Activated T-cell treated with anti-CD3 and anti-CD28 coated beads, Interleukin-2, amount 50 U/mL, for 72 hours (primary cell): ENCODE measurements at places on chromosomes 6 and 20. TPM values are rescaled to one million over a fixed set of nuclear protein-coding genes. Genes with fewer than 3 reads are reported as not detected.

DNA sequence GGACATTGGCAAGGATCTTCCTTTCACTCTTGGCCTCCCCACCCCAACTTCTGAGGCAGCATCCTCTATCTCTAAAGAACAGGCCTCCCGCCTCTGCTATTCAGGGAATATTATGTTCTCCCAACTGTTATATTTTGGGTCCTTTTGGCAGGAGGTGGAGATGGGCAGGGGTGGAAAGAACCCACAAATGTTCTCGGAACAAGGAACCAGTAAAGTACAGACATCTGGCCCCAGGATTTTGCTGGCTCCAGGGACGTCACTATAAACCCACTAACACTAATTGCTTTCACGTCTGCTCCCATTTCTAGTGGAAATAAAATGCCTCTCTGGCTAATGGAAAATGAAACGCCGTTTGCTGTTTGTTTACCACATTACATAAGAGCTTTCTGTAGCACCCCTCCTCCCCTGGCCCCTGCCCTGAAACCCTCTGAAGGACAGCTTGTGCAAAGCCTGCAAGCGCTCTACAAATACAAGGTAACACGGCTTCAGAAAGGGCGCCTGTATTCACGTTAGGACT lies 77.7 kb upstream of the TBC1D7 start:
- no peaks in the 10 kb centered on the region for H3K27me3 ChIP-seq
- H3K4me3 ChIP-seq: no peak overlapping the region
- no peaks in the 10 kb centered on the region for H3K36me3 ChIP-seq
- peaks cover 4% of the 10 kb centered on the region for H3K4me1 ChIP-seq

The LY6G6C gene
- total RNA-seq: 0.67 TPM

The ADGB gene
- total RNA-seq: not detected

DNA sequence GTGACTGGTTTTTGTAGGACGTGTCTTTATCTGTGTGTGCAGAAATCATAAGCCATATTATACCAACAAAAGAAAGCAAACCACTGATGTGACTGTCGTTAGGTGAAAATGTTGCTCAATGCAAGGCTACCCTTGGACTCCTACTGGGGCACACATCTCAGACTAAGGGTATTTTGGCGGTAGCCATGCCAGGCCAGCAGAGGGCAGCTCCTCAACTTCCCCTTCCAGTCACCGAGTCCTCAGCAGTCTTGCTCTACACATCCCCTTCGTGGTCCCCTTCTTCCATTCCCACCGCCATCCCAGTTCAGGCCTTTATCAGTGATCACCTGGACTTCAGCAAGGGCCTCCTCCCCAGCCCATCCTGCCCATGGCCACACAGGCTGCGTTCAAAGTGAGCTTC lies 113.7 kb upstream of the GGTLC1 start:
- H3K4me3 ChIP-seq: peak overlapping the region; percentile 17
- peak; percentile 32 for DNase-seq
- H3K27ac ChIP-seq: no peak overlapping the region
- peaks cover 1% of the 10 kb centered on the region for H3K27me3 ChIP-seq

DNA sequence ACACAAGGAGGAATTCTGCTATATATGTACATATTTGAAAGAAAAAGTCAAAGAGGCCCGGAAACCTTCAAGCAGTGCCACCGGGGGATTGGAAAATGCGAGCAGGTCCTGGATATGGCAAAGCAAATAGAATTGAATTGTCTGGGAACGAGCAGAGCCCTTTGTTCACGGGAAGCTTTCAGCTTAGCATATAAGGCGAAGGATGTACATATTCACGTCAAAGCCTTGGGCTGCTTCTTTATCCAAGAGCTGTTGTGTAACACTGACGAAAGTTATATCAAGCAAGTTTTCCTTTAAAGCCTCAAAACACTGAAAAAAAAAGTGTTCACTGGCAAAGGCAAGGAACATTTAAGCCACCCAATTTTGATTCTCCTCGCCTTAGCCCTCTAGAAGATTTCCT lies 171.0 kb downstream of the GPX5 start:
- H3K27me3 ChIP-seq: peaks cover 99% of the 10 kb centered on the region
- no peak overlapping the region for H3K27ac ChIP-seq
- H3K4me3 ChIP-seq: peak overlapping the region; percentile 70
- no peak for DNase-seq

DNA sequence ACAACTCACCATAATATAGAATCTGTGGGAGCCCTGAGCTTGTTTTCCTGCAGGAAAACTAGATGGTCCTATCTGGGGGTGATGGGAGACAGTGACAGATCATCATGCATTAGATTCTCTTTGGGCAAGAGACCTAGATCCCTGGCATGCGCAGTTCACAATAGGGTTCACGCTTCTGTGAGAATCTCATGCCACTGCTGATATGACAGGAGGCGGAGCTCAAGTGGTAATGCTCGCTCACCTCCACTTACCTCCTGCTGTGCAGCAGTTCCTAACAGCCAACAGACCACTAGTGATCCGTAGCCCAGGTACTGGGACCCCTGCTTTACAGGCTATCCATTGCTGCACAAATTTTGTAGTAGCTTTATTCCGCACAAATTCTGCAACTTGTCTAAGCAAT lies 84.5 kb downstream of the HIVEP2 start:
- no peak overlapping the region for H3K27ac ChIP-seq
- peaks cover 11% of the 10 kb centered on the region for H3K36me3 ChIP-seq
- H3K4me1 ChIP-seq: peaks cover 77% of the 10 kb centered on the region
- peak overlapping the region; percentile 11 for H3K4me3 ChIP-seq
- no peaks in the 10 kb centered on the region for H3K27me3 ChIP-seq

- no peak overlapping the region for H3K27ac ChIP-seq
- H3K4me1 ChIP-seq: no peaks in the 10 kb centered on the region
Observed at GRCh38 chr6:39961178-39961577, 26.9 kb upstream of the MOCS1 start.

DNA sequence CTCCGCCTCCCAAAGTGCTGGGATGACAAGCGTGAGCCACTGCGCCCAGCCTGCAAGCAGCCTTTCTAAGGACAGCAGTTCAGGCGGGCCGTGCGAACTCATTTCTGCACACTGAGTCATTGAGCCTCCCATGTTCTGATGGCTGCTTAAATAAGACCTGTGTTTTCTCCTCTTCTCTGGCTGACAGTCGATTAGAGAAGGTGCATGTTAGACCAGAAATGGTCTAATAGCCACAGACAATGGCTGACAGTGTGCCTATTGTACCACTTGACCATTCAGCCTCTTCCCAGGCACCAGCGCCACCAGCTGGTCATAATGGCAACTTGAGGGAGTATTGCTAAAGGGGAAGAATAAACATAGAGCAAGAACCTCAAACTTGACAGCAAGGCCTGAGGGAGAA lies 6.2 kb downstream of the CST11 start:
- DNase-seq: peak; percentile 50
- H3K27me3 ChIP-seq: peaks cover 8% of the 10 kb centered on the region

GRCh38 chr6:111220383-111221031 lies 133.2 kb downstream of the SLC16A10 start:
- no peak for DNase-seq
- no peaks in the 10 kb centered on the region for H3K27me3 ChIP-seq
- no peaks in the 10 kb centered on the region for H3K36me3 ChIP-seq
- H3K4me3 ChIP-seq: no peak overlapping the region
- no peak overlapping the region for H3K27ac ChIP-seq

GRCh38 chr20:63701329-63702035 lies 5.0 kb downstream of the TNFRSF6B start:
- DNase-seq: no peak
- H3K36me3 ChIP-seq: peaks cover 1% of the 10 kb centered on the region
- no peak overlapping the region for H3K4me3 ChIP-seq
- no peaks in the 10 kb centered on the region for H3K27me3 ChIP-seq
- H3K27ac ChIP-seq: peak overlapping the region; percentile 57
- peaks cover 12% of the 10 kb centered on the region for H3K4me1 ChIP-seq

- H3K27ac ChIP-seq: no peak overlapping the region
- no peak for DNase-seq
- H3K36me3 ChIP-seq: peaks cover 3% of the 10 kb centered on the region
- H3K4me3 ChIP-seq: no peak overlapping the region
- H3K4me1 ChIP-seq: peaks cover 9% of the 10 kb centered on the region
Observed at GRCh38 chr6:44657206-44657819, 269.8 kb downstream of the CDC5L start.

GRCh38 chr6:108665495-108666196 lies 104.9 kb downstream of the FOXO3 start:
- H3K27me3 ChIP-seq: no peaks in the 10 kb centered on the region
- peaks cover 4% of the 10 kb centered on the region for H3K36me3 ChIP-seq
- DNase-seq: peak; percentile 14
- H3K4me1 ChIP-seq: peaks cover 50% of the 10 kb centered on the region
- peak overlapping the region; percentile 44 for H3K27ac ChIP-seq

- DNase-seq: no peak
- no peaks in the 10 kb centered on the region for H3K27me3 ChIP-seq
- H3K36me3 ChIP-seq: no peaks in the 10 kb centered on the region
- H3K4me3 ChIP-seq: no peak overlapping the region
- no peak overlapping the region for H3K27ac ChIP-seq
Observed at GRCh38 chr6:136015531-136015930, 164.0 kb downstream of the PDE7B start.

DNA sequence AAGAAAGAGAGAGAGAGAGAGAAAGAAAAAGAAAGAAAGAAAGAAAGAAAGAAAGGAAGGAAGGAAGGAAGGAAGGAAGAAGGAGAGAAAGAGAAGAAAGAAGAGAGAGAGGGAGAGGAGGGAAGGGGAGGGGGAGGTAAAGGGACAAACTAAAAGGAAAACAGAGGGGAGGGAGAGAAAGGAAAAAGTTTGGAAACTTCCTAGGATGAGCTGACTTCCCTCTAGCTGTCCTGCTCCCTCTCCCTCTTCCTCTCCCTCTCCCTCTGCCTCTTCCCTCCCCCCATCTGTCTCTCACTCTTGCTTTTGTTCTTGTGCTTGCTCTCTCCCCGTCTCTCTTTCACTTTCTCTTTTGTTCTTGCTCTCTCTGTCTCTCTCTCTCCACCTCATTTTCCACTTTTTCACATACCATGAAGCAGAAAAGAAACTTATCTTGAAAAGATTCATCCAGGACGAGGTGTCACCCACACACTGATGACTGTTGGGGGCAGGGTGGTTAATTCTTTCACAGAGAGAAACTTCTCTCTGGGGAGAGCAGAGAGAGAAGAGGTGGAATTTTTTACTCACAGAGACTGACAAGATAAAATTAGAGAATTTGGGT lies 56.4 kb upstream of the DUSP22 start:
- peak; percentile 73 for DNase-seq
- no peaks in the 10 kb centered on the region for H3K27me3 ChIP-seq
- H3K4me1 ChIP-seq: peaks cover 53% of the 10 kb centered on the region
- peak overlapping the region; percentile 92 for H3K27ac ChIP-seq
- H3K36me3 ChIP-seq: no peaks in the 10 kb centered on the region

DNA sequence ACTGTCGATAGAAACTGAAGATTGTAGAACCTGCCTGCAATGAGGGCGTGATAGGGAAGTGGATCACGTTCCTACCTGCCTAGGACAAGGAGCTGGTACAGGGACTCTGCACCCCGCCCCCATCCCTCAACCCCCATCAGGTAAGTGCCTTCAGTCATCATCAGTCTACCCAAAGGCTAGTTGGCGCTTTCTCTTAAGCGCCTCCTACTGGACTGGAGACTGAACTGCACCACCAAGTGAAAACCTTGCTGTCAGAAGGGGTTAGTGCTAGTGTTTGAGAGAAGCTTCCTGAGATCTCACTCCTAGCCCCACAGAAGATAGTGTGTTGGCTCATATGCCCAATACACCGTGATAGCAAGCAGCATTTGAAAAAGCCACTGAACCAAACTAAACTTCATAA lies 706.5 kb upstream of the MAN1A1 start:
- no peak overlapping the region for H3K27ac ChIP-seq
- H3K27me3 ChIP-seq: no peaks in the 10 kb centered on the region
- H3K4me1 ChIP-seq: no peaks in the 10 kb centered on the region
- DNase-seq: no peak
- H3K36me3 ChIP-seq: no peaks in the 10 kb centered on the region

- H3K27ac ChIP-seq: no peak overlapping the region
- peaks cover 18% of the 10 kb centered on the region for H3K27me3 ChIP-seq
- H3K4me1 ChIP-seq: no peaks in the 10 kb centered on the region
- no peak for DNase-seq
Observed at GRCh38 chr6:79617518-79617941, 13.6 kb upstream of the SH3BGRL2 start.

DNA sequence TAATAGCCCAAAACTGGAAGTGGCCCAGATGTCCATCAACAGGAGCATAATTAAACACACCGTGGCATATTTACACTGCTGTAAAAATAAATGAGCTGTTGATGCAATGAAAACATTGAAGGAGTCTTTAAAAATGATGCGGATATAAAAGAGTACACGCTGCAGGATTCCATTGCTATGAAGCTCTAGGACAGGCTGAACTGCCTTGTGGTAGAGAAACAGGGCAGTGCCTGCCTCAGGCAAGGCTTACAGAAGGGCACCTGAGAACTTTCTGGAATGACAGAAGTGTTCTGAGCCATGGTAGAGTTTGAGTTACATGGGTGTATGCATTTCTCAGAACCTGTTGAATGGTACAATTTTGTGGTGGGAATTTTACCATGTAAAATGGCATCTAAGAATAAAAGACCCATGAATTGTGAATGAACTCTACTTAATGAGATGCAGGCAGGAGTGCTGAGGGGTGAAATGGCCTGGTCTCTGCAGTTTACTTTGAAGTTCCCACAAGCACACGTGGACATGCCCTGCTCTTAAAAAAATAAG lies 45.3 kb upstream of the RIN2 start:
- no peaks in the 10 kb centered on the region for H3K36me3 ChIP-seq
- peaks cover 8% of the 10 kb centered on the region for H3K27me3 ChIP-seq
- no peaks in the 10 kb centered on the region for H3K4me1 ChIP-seq
- no peak overlapping the region for H3K27ac ChIP-seq
- no peak for DNase-seq

DNA sequence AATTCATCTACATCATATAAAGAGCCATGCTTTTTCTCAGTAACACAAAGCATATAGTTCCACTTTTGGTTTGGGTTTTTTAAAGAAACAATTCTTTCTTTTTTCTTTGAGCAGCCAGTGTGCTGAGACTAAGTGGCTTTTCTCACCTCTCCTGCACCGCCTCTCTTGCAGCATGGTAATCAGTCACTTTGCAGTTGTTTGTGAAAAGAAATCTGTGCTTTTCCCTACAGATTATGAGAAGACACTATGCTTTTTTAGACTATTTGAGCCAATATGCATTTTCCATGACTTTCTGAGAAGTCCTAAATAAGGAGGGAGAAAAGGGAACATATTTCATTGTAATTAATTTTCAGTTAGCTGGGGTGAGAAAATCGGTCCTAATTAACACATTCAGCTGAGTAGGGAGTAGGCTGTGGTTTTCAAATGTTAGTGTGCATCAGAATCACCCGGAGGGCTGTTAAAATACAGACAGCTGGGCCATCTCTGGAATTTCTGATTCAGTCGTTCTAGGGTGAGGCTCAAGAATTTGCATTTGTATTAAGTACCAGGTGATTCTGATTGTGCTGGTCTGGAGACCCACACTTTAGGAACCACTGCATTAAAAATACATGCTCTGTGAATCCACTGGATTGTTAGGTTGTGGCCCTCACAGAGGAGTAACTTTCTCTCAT lies 155.2 kb downstream of the TINAG start:
- DNase-seq: no peak
- H3K36me3 ChIP-seq: no peaks in the 10 kb centered on the region
- H3K4me3 ChIP-seq: no peak overlapping the region
- H3K27me3 ChIP-seq: no peaks in the 10 kb centered on the region
- H3K4me1 ChIP-seq: no peaks in the 10 kb centered on the region
- H3K27ac ChIP-seq: no peak overlapping the region
